ENCODE measurements at places on chromosomes 12 and 14. TPM values are rescaled to one million over a fixed set of nuclear protein-coding genes. Genes with fewer than 3 reads are reported as not detected.
A peak's percentile ranks its signal among the peaks of the same experiment; 100 is the strongest.

Gene ADAMTS20
- total RNA-seq: not detected

Gene RNASE4
- 0.79 TPM for total RNA-seq

DNA sequence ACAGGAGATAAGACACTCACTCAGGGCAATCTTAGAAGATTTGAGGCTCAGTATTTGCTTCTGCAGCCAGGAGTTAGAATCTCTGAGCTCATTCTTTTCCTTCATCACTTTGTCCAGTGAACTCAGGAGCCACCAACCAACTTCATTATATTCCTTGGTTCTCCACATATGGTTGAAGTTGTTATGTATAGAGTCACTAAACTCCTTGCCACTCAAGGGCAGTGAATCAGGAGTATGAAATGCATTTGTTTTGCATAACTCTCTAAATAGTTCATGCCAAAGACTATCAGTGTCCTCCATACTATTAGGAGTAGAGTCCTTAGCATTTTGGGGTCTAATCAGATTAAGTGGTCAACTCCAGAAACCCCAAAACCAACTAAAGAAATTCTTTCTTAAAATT is 150.6 kb downstream of the CCDC59 start:
- DNase-seq: no peak

DNA sequence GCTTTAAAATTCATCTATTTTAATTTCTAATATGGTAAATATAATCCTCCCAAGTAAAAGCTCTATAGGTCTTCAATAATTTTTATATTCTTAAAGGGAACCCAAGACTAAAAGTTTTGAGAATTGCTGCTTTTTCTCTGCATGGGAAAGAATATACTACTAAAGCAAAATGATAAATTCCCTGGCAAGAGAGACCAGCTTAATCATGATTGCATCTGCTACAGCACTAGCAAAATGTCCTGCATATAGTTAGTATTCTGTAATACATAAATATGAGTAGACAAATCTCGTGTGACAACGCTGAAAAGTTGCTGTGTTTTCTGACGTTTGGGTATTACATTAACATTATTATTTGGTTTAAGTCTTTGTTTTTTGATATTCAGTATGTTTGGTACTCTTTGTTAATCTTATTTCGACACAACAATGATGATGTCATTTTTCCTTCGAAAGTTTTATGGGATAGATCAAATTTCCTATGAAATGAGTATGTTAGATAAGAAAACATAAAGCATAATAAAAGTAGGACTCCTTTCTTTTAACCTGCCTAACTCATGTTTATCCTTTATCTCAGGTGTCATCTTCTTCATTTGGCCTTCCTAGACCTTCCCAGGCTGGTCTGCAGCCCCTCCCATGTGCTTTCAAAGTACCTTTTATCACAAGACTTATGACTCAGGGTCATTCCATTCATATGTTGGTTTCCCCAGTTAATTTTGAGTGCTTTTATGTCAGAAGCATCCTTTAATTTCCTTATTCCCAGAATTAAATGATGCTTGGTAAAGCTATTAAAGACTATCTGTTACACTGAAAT is 321.9 kb downstream of the RAD51B start:
- no peak for DNase-seq

- DNase-seq: no peak
Measured at GRCh38 chr14:61051621-61052020, 70.6 kb downstream of the SLC38A6 start.

DNA sequence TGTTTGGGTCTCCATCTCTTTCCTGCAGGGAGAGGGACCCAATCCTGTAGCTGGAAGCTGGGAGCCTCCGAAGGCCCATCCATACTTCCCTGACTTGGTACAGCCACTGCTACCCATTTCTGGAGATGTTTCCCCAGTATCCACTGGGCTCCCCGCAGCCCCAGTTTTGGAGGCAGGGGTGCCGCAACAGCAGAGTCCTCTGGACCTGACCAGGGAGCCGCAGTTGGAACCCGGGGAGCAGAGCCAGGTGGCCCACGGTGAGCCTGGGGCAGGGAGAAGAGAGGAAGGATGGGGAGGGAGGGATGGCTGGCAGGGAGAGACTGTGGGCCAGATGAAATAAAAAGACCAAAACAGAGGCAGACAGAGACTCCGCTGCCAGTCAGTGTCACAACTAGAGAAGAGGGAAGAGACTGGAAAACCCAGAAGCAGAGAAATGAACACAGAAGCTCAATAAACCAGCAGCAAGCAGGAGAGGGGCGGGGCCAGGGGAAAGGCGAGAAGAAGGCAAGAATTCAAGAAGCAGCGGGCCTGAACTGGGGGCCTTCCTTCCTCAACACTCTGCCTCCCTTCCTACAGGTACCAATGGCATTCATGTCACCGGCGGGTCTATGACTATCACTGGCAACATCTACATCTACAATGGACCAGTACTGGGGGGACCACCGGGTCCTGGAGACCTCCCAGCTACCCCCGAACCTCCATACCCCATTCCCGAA is 6.3 kb downstream of the LTBR start:
- DNase-seq: no peak

Gene RHOJ
- total RNA-seq: not detected

DNA sequence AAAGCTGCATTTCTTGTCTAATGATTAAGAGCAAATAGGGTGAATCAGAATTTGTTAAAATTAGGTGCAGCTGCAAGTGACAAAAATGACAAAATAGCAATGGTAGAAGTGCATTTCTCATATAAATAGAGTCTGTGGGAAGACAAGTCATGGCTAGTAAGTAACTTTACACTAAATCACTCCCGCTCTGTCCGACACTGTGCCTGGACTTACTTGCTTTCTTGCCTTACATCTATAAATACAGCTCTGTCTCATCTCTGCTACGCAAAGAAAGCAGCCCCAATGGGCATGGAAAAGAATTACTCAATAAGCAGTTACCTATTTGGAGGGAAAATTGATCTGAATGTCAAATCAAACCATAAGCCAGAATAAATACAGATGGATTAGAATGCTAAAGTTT is 245.4 kb upstream of the KRR1 start:
- no peak for DNase-seq

Gene CISTR
- total RNA-seq: not detected

DNA sequence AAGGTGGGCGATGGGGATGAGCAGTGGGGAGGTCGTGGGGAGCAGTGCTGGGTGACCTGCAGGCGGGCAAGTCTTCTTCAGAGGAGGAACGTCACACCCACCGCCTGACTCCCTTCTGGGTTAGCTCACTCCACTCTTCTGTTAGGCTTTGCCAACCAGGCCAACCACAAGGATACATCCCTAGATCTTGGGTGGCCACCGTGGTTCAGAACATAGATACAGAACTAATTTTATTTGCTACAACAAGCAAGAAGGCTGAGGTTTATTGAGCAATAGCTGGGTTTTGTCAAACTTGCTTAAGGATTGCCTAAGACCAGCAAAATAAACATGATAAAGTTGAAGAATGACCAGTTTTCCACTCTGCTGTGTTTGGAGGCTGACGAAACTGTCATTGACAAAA is 109.4 kb downstream of the DACT1 start:
- DNase-seq: no peak

GRCh38 chr14:54697803-54698202 is 130.9 kb downstream of the SAMD4A start:
- no peak for DNase-seq

DNA sequence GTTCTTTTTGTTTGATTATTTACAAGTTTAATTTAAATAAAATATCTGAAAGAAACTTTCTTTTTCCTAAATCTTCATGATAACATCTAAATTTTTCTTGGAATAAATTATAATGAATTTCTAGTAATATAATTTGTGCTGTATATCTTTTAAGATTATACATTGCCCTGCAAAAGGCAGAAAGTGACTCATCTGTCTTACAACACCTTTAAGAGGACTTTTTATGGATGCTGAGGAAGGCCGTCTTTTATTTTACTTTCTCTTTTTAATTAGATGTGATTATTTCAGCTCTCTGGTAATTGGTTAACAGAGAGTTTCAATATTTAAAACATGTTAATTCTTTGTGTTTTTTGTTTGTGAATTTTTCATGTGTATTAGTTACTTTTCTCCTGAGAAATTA is 598.4 kb downstream of the RPL10L start:
- no peak for DNase-seq

DNA sequence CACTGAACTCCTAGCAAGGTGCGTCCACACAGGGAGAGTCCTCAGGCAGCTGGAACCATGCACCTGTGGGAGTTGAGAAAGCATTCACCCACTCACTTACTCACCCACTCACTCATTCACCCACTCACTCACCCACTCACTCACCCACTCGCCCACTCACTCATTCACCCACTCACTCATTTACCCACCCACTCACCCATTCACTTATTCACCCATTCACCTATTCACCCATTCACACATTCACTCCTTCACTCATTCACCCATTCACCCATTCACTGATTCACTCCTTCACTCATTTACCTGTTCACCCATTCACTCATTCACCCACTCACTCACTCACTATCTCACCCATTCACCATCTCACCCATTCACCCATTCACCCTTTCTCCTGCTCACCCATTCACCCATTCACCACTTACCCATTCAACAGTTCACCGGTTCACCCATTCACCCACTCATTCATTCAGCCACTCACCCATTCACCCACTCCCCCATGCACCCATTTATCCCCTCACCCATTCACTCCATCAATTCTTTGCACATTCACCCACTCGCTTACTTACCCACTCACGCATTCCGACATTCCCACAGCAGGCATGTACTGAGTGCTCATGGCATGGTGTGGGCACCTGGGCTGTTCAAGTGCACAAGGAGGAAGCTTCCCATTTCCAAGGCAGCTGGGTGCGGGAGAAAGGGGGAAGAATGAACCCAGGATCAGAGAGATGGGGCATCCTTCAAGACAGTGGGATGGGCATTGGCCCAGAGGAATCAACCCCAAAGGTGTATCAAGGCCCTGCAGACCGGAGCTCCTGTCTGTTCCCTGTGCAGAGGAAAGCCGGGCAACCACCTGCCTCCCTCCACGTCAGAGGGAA is 135.2 kb upstream of the C14orf180 start:
- no peak for DNase-seq

GRCh38 chr14:97995038-97995437 is 1197.9 kb downstream of the VRK1 start:
- DNase-seq: peak; percentile 14

Gene AKAP5
- 1.9 TPM for total RNA-seq

Gene TTC6
- total RNA-seq: not detected

Measured in activated T-cell treated with anti-CD3 and anti-CD28 coated beads, Interleukin-2, amount 50 U/mL, for 72 hours (primary cell).